Airway epithelial cell (primary cell): ENCODE measurements at places on chromosomes 2 and 18. TPM values are rescaled to one million over a fixed set of nuclear protein-coding genes. Genes with fewer than 3 reads are reported as not detected.

Gene CNGA3
- not detected in 2 replicates for total RNA-seq

Gene DSC3
- total RNA-seq: 129 and 148 TPM in 2 replicates

Gene CETN1
- total RNA-seq: not detected in 2 replicates

Gene SLC23A3
- 0.21 and 0.28 TPM in 2 replicates for total RNA-seq

Gene ZBTB14
- 5.8 and 6.3 TPM in 2 replicates for total RNA-seq

Gene ERFE
- 0.56 and 2.0 TPM in 2 replicates for total RNA-seq

Gene ZNF513
- 9.1 and 11.0 TPM in 2 replicates for total RNA-seq

Gene ASB1
- 15.5 and 18.0 TPM in 2 replicates for total RNA-seq

Gene SATB2
- total RNA-seq: 0.28 and 0.42 TPM in 2 replicates

Gene CTNNA2
- total RNA-seq: not detected in 2 replicates

Gene WNT6
- not detected in 2 replicates for total RNA-seq

Gene CPLX4
- total RNA-seq: not detected in 2 replicates

Gene FIGLA
- not detected in 2 replicates for total RNA-seq

Gene ANKRD62
- total RNA-seq: not detected in 2 replicates

Gene GREB1
- total RNA-seq: 0.07 TPM in 1 of 2 replicates, not detected in the other

Gene FOXD4L1
- 0.05 TPM in 1 of 2 replicates, not detected in the other for total RNA-seq

Gene SIX3
- not detected in 2 replicates for total RNA-seq

Gene VSNL1
- total RNA-seq: 21.7 and 23.7 TPM in 2 replicates

Gene IL37
- not detected in 2 replicates for total RNA-seq

Gene CYP27A1
- total RNA-seq: 0.37 and 0.56 TPM in 2 replicates

Gene NCKAP5
- 1.1 and 1.8 TPM in 2 replicates for total RNA-seq

Gene TRAPPC8
- 12.3 and 17.6 TPM in 2 replicates for total RNA-seq
